ENCODE measurements at places on chromosomes 12 and 14.
A peak's percentile ranks its signal among the peaks of the same experiment; 100 is the strongest.

- no peak for DNase-seq
Observed at GRCh38 chr12:100504804-100505203, 31.1 kb downstream of the NR1H4 start.

- no peak for DNase-seq
Observed at GRCh38 chr12:40511341-40511740, 180.9 kb upstream of the CNTN1 start.

DNA sequence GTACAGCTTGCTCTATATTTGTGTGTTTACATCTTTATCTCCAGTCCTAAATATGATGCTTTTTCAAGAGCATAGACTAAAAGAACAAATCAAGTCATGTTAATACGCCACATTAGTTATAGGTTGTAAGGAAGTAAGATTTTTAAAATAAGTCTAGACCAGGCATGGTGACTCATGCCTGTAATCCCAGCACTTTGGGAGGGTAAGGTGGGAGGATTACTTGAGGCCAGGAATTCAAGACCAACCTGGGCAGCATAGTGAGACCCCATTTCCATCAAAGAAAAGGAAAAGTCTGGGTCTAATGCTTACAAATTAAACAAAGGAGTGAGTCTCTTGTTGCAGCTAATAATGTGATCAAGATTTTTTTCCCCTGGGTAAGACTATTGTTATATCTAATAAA is 118.9 kb downstream of the GPR135 start:
- DNase-seq, result no peak

- DNase-seq, result no peak
Observed at GRCh38 chr14:105840266-105841021, 314.1 kb downstream of the TMEM121 start.

- no peak for DNase-seq
Observed at GRCh38 chr14:32244404-32244803, 41.3 kb upstream of the RNU6-8 start.

GRCh38 chr12:84038242-84038641 is 874.4 kb downstream of the SLC6A15 start:
- DNase-seq, result no peak

GRCh38 chr12:50620978-50621360 is 116.2 kb downstream of the DIP2B start:
- DNase-seq, result no peak

GRCh38 chr14:74945852-74946658 is 9.3 kb downstream of the PGF start:
- DNase-seq, result peak; percentile 50

DNA sequence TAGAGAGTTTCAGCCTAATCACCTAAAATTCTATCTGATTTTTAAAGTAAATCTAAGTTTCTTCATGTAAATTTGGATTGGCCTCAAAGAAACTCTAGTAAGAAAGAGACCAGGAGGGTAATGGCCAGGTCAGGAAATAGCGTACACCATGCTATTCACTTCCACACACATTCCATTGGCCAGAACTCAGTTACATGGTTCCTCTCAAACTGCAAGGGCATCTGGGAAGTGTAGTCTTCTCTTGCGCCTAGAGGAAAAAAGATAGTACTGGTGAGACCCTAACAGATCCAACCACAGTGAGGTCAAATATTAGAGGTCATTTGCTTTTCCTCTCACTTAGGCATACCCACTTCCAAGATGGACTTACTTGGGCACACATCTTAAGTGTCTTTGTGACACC is 39.1 kb downstream of the MBIP start:
- DNase-seq, result no peak

DNA sequence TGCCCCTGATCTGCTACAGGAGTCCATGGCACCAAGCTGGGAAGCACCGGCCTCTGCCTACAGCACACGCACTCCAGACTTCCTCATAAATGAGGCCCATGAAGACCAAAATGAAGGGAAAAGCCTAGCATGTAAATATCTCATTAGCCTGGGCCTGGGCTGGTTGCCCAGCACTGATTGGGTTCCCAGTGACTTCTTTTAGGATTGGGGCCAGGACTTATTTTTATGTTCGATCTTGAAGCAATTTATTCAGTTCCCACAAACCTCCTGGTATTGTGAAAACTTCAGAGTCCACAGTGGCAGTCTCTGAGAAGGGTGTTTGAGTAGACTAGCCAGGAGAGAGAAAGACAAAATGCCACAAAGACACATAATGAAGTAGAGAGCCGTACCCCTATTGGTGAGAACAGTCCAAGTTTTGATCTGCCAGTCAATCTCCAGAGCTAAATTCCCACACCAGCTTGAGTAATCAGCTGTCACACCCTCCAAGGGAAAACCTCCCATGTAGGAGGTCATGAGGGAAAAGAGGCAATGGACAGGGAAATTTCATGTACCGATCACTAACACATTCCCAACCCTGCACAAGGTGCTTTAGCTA is 78.2 kb downstream of the PHLDA1 start:
- no peak for DNase-seq

GRCh38 chr14:56666716-56667115 is 87.1 kb downstream of the TMEM260 start:
- DNase-seq, result no peak

- no peak for DNase-seq
Observed at GRCh38 chr14:104361101-104361591, 218.4 kb upstream of the C14orf180 start.

- DNase-seq, result no peak
Observed at GRCh38 chr12:115046805-115047204, 362.8 kb upstream of the TBX3 start.

- no peak for DNase-seq
Observed at GRCh38 chr12:80837342-80837978, 100.3 kb downstream of the LIN7A start.

DNA sequence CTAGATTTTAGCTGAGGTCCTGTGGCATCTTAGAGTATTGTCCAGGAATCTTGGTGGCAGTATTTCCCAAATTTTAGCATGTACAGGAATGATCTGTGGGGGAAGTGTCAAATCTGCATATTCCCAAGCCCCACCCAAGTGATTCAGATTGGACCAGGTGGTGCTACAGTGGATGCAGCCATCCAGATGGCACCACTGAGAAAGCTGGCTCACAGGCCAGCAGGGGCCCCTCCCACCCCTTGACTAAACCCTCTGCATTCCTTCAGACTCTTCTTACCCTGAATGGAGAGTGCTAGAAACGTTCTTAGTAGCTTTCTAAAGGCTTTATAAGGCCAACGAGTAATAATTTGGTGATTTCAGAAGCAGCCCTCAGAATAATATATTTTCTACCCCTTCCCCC is 255.2 kb downstream of the NRXN3 start:
- DNase-seq, result no peak

DNA sequence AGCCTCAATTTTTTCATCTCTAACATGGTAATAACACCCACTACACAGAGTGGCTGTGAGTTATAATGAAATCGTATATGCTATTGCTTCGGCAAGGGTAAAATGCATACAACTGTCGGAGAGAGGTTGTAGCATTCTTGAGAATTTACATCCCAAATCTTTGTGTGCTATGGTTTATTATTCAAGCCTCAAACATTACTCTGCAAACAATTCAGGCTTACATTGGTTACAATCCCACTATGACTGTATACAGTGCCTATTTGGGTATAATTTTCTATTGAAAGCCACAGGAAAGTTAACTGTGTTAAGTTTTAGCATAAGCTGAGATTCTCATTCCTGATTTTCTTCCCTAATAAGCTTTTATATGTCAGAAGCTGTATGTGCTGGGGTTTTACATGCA is 20.6 kb downstream of the SLC35F4 start:
- no peak for DNase-seq

DNA sequence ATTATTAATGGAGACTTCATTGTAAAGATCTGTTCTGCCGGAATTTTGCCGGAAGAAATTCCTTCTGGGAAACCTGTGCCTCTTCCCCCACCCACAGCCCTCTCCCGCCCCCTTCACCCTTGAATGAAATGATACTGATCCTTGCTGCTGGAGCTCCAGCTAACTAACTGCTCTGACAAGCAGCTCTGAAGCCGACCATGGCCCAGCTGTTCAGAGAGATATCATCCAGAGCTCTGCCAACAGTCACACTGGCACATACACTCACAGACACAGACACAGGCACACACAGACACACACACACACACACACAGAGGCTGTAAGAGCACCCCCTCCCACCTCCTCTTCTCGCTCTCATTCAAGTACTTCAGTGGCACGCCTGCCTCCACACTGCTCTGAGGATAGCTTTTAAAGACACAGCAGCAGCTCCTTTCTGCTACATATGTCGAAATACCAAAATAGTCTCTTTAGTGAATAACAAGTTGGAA is 88.6 kb downstream of the R3HDM2 start:
- DNase-seq, result peak; percentile 43

DNA sequence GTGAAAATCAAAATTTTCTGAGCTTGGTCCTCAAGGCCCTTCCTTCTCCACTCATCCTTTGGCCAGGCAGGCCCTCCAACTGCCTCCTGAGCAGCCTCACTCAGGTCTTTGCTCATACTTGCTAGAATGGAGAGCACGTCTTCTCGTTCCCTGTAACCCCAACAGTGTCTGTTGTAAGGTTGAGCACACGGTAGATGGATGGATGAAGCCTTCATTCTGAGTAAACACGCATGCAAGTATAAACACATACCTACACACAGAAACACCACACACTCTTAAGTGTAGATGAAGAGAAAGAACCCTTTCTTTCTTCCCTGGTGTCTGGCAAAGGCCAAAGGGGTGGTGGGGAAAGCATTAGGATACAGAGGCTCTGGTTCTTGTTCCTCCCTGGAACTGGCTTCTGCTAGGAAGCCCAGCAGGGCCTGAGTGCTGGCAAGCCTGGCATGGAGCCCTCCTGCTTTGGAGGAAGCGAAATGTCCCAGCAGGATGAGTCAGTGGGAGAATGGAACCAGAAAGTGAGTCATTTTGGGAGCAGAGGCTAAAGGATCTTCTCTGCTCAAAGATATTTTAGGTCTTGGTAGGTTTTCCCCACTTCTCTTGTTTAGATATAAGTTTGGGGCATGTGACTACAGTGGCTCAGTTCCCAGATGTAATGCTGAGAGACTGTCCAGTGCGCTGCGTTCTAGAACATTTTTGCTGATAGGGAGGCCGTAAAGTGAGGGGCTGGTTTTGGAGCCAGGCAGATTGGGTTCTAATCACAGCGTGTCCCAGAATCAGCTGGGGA is 127.4 kb downstream of the CACNA1C start:
- DNase-seq, result no peak

GRCh38 chr12:94706250-94706661 is 55.9 kb upstream of the TMCC3 start:
- DNase-seq, result no peak

DNA sequence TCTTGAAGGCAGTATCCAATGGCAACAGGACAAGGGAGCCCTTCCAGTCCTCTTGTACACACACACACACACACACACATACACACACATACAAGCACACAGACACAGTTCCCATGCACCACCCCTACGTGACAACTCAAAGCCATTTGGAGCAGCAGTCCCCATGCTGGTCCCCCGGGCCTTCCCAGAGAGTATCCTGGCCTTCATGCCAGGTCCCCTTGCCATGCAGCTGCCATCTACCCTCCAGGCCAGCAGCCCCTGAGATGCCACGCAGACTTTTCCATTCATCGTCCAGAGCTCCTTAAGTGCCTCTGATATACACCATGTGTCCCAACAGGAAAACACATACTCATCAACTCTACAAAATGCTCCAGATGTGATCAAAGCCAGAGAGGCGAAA is 159.5 kb downstream of the ANO2 start:
- DNase-seq, result no peak

- DNase-seq, result no peak
Observed at GRCh38 chr14:96215452-96216244, 11.0 kb downstream of the BDKRB2 start.

GRCh38 chr12:123026094-123026853 is 45.8 kb downstream of the ARL6IP4 start:
- DNase-seq, result no peak

DNA sequence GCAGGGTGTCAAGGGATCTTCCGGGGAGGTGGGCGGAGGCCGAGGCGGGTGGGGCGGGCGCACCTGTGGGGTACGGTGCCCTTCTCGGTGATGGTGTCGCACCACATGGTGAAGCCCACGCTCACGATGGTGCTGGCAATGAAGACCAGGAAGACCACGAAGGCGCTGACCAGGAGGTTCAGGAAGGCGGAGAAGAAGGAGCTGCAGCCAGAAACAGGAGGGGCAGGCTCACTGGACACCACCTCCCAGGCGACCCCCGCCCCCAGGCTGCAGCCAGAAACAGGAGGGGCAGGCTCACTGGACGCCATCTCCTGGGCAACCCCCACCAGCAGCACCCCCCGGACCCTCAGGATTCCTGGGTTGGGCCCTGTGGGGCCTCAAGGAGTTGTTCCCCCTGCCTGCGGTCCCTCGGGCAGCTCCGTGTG is 7.6 kb downstream of the TMEM179 start:
- no peak for DNase-seq

GRCh38 chr12:89311703-89312293 is 40.5 kb downstream of the DUSP6 start:
- no peak for DNase-seq

GRCh38 chr14:90308561-90308960 is 23.2 kb downstream of the NRDE2 start:
- no peak for DNase-seq
